SK-N-SH (cell line): ENCODE measurements at places on chromosomes 1 and 21.

- H3K4me1 ChIP-seq, result peaks cover 2% of the 10 kb centered on the region; the same call in 1 of the 2 replicates
- no peak overlapping the region for H3K27ac ChIP-seq
- H3K36me3 ChIP-seq, result no peaks in the 10 kb centered on the region
- H3K4me3 ChIP-seq, result no peak overlapping the region
- H3K27me3 ChIP-seq, result no peaks in the 10 kb centered on the region
Measured at GRCh38 chr1:175222296-175222938, 29.8 kb upstream of the KIAA0040 start.

DNA sequence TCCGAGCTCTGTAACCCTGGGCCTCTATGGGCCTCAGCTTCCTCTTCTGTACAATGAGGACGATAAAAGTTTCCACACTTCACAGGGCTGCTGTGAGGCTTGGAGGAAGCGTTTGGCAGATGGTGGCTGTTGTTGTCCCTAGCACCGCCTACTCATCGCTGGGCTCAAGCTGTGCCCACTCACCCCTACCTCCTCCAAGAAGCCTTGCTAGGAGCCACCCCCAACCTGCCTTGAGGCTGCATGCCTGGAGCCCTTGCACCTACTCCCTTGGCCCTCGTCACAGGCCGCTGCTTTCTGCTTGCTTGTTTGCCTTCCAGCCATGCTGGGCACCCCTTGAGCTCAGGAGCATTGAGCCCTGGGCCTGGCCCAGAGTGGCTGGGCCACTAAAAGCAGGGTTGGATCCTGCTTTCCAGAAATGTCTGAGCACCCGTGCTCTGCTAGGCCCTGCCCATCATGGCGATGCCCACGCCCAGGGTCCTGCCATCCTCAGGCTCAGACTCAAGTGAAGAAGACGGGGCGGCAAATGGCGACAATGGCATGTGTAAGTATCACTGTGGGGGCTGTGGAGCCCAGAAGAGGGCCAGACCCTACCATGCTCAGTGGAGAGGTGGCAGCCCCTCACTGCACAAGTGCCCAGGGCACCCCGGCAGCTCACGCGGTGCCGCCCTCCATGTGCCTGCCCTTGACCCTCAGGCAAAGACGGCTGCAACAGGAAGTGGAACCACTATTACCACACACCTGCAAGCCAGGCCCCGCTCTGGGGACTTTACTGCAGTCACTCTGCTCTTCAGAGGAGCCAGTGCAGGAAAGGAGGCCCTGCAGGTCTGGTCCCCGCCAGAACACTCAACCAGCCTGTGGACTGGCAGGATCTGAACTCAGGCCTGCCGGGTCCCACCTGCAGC is 9.5 kb downstream of the SH3BGRL3 start:
- H3K4me1 ChIP-seq, result peaks cover 30% of the 10 kb centered on the region; the same call in 1 of the 2 replicates
- DNase-seq, result no peak
- no peak overlapping the region; the same call in 1 of the 2 replicates for H3K27ac ChIP-seq
- H3K36me3 ChIP-seq, result no peaks in the 10 kb centered on the region
- no peak overlapping the region for H3K4me3 ChIP-seq

DNA sequence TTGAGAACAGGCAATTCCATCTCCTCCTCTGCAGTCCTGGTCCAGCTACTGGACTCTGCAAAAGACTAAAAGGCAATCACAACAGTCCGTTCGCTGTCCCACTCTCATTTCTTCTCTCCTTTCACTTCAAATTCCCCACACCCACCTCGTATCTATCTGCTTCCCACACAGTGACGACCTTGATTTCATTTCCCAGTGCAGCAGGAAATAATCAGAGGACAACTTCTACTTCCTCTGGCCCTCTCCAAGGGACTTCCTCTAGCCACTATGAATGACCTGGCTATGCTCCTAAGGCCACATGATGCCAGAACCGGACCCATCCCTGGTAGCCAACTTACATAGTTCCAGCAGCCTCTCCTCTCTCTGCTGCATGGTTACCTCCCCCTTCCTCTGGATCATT is 8.0 kb downstream of the NOL9 start:
- no peak overlapping the region for H3K4me3 ChIP-seq
- 0 out of 2 replicates have a peak, but pooled peaks cover 7% of the 10 kb centered on the region for H3K4me1 ChIP-seq
- no peak overlapping the region for H3K27ac ChIP-seq
- peaks cover 41% of the 10 kb centered on the region; the same call in 1 of the 2 replicates for H3K36me3 ChIP-seq
- no peak for DNase-seq

- no peaks in the 10 kb centered on the region for H3K36me3 ChIP-seq
- no peak overlapping the region for H3K27ac ChIP-seq
- no peaks in the 10 kb centered on the region for H3K27me3 ChIP-seq
Measured at GRCh38 chr1:224856973-224857372, 72.5 kb upstream of the DNAH14 start.

GRCh38 chr1:91572044-91572443 is 71.4 kb downstream of the CDC7 start:
- H3K4me3 ChIP-seq, result no peak overlapping the region
- H3K36me3 ChIP-seq, result no peaks in the 10 kb centered on the region
- no peak overlapping the region for H3K27ac ChIP-seq
- DNase-seq, result no peak

DNA sequence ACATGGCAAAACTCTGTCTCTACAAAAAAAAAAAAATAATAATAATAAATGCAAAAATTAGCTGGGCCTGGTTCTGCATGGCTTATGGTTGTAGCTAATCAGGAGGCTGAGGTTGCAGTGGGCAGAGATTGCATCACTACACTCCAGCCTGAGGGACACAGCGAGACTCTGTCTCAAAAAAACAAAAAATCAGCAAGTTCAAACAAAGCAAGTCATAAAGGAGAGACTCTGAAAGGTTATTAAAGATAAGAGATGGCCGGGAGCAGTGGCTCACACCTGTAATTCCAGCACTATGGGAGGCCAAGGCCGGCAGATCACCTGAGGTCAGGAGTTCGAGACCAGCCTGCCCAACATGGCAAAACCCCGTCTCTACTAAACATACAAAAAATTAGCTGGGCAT is 28.8 kb downstream of the COP1 start:
- H3K27me3 ChIP-seq, result no peaks in the 10 kb centered on the region
- no peaks in the 10 kb centered on the region for H3K4me1 ChIP-seq
- no peak overlapping the region for H3K27ac ChIP-seq
- no peak overlapping the region for H3K4me3 ChIP-seq
- H3K36me3 ChIP-seq, result peaks cover 43% of the 10 kb centered on the region

DNA sequence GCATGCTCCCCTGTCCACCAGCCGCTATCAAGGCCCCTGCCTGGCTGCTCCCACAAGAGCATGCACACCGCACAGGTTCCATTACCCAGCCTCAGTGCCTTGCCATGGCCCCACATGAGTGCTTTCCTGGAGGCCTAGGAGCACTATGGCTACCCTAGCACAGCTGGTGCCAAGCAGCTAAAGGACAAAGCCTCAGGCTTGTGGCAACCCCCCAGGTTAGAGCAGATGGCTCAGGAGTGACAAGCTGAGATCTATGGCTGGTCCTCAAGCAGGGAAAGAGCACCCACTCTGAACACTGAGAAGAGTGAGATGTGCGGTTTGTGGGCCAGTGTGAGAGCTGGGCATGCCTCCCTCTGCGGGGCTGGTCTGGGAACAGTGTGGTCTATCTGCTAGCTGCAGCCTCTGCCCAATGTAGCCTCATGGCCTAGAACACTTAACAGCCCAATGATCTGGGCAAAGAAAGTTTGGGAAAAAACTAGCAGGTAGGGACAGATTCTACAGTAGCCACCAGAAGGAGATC is 129.8 kb downstream of the VAV3 start:
- H3K4me1 ChIP-seq, result no peaks in the 10 kb centered on the region
- no peaks in the 10 kb centered on the region for H3K27me3 ChIP-seq
- H3K27ac ChIP-seq, result no peak overlapping the region
- no peak for DNase-seq
- no peaks in the 10 kb centered on the region for H3K36me3 ChIP-seq

- H3K27ac ChIP-seq, result no peak overlapping the region
- H3K36me3 ChIP-seq, result no peaks in the 10 kb centered on the region
- no peaks in the 10 kb centered on the region for H3K27me3 ChIP-seq
- no peak for DNase-seq
- peaks cover 4% of the 10 kb centered on the region; the same call in 1 of the 2 replicates for H3K4me1 ChIP-seq
Measured at GRCh38 chr1:94806441-94806871, 13.7 kb upstream of the SLC44A3 start.

DNA sequence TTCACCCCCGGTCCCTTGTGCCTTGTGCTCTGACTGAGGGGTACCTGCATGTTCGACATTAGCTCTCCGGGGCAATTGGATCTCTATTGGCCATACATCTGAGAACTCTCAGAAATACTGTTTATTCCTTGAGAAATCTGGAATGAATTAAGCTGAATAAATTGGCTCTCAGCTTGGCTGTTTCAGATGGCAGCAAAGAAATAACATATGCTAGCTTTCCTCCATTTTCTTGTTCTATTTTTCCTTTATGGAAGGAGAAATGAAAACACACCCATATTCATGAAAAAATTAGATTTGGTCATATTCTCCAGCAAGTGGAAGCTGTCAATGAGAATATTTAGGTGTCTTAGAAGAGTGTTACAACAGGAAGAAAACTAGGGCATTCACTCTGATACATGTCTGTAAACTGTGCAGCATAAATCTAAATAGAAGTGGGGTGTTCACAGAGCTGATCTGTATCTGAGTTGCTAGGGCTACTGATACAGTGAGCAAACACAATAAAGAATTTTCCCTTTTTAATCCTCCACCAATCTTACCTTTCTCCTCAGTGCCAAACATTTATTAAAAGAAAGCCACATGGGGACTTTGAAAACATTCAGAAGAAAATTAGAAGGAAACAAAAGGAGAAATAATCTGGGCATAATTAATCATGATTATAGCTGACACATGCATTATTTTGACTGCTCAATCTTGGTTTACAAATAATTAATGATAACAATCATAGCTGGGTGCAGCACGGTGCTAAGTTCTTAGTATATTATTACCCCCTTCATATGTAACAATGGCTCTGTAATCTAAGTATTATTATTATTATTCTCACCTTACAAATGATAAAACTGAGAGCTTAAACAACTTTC is 671.9 kb upstream of the USP24 start:
- H3K4me3 ChIP-seq, result no peak overlapping the region
- peak overlapping the region; percentile 96 for H3K27ac ChIP-seq
- no peaks in the 10 kb centered on the region for H3K4me1 ChIP-seq

- no peak overlapping the region for H3K4me3 ChIP-seq
- H3K27ac ChIP-seq, result no peak overlapping the region
- no peak for DNase-seq
Measured at GRCh38 chr1:7068552-7068951, 283.3 kb downstream of the CAMTA1 start.

DNA sequence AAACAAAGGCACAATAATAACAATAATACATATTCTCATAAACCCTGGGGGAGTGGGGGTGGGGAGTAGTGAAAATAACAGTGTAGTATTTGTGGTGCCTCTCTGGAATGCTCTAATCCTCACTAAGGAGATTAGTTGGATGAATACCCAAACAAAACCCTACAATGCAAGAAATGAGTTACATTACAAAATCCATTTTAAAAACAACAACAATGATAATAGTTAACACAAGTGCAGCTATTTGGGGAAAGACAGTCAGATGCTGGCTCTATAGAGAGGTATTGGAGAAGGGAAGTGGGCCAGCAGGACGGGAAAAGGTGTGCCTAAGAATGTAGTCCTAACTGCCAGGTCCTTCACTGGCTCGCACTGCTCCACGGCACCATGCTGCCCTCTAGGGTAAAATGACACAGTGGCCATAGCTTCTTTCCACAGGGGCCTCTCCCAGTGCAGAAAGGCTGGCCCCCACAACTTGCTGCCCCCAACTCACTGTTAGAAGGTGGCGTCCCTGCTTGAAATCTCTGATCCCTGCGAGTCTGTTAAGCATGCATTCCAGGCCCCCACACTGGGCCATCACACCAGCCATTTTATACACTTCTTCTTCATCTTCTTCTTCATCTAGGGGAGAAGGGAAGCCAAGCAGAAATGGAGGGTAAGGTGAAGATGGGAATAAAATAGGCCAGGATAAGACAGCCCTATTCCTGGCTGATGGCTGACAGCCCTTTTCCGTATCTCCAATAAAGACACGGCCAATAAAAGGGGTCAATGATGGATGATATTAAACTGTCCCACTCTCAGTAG is 113.8 kb downstream of the UBR4 start:
- peak; percentile 37 for DNase-seq
- H3K27me3 ChIP-seq, result no peaks in the 10 kb centered on the region
- H3K4me3 ChIP-seq, result no peak overlapping the region
- H3K36me3 ChIP-seq, result peaks cover 61% of the 10 kb centered on the region
- no peaks in the 10 kb centered on the region for H3K4me1 ChIP-seq

GRCh38 chr1:167799747-167800146 is 78.0 kb downstream of the MPZL1 start:
- no peaks in the 10 kb centered on the region for H3K36me3 ChIP-seq
- H3K27ac ChIP-seq, result no peak overlapping the region
- no peak overlapping the region for H3K4me3 ChIP-seq
- no peak for DNase-seq
- no peaks in the 10 kb centered on the region for H3K27me3 ChIP-seq

GRCh38 chr1:35173909-35174540 is 18.9 kb downstream of the SFPQ start:
- H3K27ac ChIP-seq, result no peak overlapping the region
- H3K4me1 ChIP-seq, result no peaks in the 10 kb centered on the region
- H3K36me3 ChIP-seq, result peaks cover 36% of the 10 kb centered on the region
- H3K27me3 ChIP-seq, result no peaks in the 10 kb centered on the region
- no peak for DNase-seq

- H3K4me3 ChIP-seq, result no peak overlapping the region
- no peak overlapping the region for H3K27ac ChIP-seq
- DNase-seq, result no peak
- H3K4me1 ChIP-seq, result no peaks in the 10 kb centered on the region
- H3K36me3 ChIP-seq, result no peaks in the 10 kb centered on the region
- H3K27me3 ChIP-seq, result no peaks in the 10 kb centered on the region
Measured at GRCh38 chr21:38956856-38957571, 151.3 kb downstream of the ETS2 start.

- H3K27me3 ChIP-seq, result no peaks in the 10 kb centered on the region
- H3K36me3 ChIP-seq, result no peaks in the 10 kb centered on the region
- DNase-seq, result no peak
- no peak overlapping the region for H3K27ac ChIP-seq
Measured at GRCh38 chr21:45069711-45070110, 4.7 kb upstream of the ADARB1 start.

- H3K27ac ChIP-seq, result no peak overlapping the region
- no peak for DNase-seq
- H3K36me3 ChIP-seq, result no peaks in the 10 kb centered on the region
- H3K27me3 ChIP-seq, result no peaks in the 10 kb centered on the region; the same call in 1 of the 2 replicates
- peaks cover 7% of the 10 kb centered on the region for H3K4me1 ChIP-seq
- peak overlapping the region; percentile 69 for H3K4me3 ChIP-seq
Measured at GRCh38 chr1:95118067-95118499, 928 bp downstream of the TLCD4 start.

DNA sequence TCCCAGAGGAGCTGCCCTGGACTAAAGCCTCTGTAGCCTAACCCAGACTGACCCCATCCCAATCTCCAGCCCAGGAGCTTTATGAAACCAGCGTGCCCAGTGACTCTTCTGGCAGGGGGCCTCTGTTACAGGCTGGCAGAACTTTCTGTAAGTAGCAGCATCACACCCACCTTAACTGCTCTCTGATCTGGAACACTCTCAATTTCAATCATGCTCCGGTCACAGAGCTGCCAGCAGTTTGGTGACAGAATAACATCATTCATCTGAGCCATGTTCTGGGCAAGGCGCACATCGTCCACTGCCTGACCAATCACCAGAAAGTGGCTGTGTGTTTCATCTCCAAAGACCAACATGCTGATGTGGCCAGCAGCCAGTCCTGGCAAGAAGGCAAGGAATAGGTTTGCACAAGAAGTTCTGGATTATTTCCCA is 14.7 kb downstream of the ADCY10 start:
- no peak overlapping the region for H3K4me3 ChIP-seq
- no peak for DNase-seq
- H3K27me3 ChIP-seq, result no peaks in the 10 kb centered on the region
- H3K4me1 ChIP-seq, result no peaks in the 10 kb centered on the region
